Foreskin melanocyte (primary cell): ENCODE measurements at places on chromosomes 13 and 19.
A peak's percentile ranks its signal among the peaks of the same experiment; 100 is the strongest.

GRCh38 chr19:1655131-1655981, 2.9 kb upstream of the TCF3 start:
- DNase-seq, result no peak

DNA sequence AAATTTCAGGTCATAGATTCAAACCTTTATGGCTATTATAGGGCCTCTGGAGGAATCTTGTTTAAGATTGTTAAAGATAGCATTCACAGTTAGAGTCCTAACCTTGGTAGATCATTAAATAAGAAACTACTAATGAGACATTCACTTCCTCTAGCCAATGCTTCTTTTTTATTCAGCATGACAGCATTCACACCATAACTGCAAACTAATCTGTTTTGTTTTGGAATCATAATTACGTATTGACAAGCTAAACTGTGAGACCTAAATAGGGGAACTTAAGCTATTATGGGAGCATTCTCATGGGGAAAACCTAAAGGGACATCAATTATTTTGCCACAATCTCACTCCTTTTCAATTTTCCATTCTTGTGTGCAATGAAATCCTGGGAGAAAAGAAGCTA, 653.8 kb downstream of the PCDH9 start:
- no peak for DNase-seq

DNA sequence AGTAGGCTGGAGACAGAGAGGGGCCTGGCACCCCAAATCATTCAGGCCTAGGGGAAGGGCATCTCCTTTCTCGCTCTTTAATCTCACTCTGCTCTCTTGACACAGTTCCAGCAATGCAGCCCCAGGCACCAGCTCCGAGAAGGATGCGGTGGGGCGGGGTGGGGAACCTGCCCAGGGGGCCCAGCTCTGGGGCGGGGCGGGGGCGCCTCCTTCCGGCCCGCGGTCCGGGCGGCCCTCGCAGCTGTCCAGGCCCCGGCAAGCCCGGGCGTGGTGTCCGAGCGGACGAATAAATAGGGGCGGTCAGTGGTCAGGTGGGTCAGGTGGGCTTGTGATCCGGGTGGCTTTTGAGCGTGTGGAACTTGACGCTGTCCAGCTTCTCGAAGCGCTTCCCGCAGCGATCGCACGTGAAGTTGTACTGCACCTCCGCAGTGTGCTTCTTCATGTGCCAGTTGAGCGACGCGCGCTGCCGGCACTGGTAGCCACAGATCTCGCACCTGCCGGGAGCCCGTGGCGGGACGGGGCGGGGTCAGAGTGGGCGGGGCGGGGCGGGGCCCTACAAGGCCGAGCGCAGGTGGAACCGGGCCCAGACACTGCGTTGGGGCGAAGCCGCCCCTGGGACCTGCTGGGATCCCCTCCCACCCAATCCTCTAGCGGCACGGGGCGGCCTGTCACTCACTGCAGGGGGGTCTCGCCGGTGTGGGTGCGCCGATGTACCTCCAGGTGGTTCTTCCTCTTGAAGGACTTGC, 2.7 kb upstream of the ELAVL3 start:
- DNase-seq, result no peak

- DNase-seq, result no peak
These were observed 67.7 kb upstream of the TM9SF2 start for GRCh38 chr13:99433543-99434075.

GRCh38 chr19:16355293-16356043, 30.8 kb downstream of the KLF2 start:
- DNase-seq, result no peak

GRCh38 chr19:56294549-56294948, 20.1 kb downstream of the ZSCAN5A start:
- peak; percentile 96 for DNase-seq
